Activated naive CD4-positive, alpha-beta T cell treated with Interleukin-2 at 50 U/mL for 16 hours (primary cell): ENCODE measurements at places on chromosomes 12 and 14.

- no peak for DNase-seq
Observed at GRCh38 chr12:90078344-90078743, 369.7 kb upstream of the ATP2B1 start.

DNA sequence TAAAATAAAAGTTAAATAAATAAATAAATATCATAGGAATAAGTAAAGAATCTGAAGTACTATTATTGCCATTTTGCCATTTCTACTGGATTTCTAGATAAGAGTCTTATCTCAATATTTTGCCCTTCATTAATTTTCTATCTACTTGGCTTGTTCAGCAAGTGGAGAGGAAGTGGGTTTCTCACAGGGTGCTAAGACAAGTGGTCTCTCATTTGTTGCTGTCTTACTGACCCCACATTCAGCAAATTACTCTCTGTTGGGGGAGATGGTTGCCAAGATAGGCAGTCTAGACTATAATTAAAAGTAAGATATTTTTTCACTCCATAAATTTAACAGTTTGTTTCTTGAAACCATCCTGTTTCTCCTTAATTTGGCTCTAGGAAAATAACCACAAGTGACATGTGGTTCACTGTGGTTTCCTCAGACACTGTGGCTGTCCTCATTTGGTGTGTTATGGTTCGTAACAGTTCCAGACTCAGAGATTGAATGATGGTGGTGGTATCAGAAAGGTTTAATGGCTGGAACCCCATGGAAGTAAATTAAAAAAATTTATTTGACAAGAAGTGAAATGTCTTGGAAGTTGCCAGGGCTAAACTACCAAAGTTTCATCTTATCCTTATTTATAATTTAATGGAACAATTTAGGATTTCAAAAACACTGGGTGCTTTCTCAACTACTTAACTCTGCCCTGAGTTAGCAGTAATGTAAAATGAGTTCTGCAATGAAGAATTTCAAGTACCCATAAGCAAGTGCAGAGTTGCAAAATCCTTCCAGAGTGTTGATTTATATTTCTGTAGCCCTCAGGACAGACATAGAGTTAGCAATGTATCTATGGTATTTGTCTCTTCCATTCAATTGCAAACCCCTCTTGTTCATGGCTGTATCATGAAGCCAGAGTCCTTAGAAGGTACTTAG lies 214.8 kb downstream of the MSRB3 start:
- no peak for DNase-seq

DNA sequence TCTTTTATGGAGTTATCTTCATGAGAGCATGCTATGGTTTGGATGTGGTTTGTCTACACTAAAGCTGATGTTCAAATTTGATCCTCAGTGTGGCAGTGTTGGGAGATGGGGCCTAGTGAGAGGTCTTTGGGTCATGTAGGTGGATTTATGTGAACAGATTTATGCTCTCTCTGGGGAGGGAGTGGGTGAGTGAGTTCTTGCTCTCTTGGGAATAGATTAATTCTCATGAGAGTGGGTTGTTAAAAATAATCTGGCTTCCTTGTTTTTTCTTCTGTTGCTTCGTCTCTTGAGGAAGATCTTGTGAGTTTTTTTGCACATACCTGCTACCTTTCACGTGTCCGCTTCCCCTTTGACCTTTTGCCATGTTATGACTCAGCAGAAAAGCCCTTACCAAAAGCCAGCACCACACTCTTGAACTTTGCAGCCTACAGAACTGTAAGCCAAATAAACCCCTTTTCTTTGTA lies 20.5 kb downstream of the DERA start:
- no peak for DNase-seq

DNA sequence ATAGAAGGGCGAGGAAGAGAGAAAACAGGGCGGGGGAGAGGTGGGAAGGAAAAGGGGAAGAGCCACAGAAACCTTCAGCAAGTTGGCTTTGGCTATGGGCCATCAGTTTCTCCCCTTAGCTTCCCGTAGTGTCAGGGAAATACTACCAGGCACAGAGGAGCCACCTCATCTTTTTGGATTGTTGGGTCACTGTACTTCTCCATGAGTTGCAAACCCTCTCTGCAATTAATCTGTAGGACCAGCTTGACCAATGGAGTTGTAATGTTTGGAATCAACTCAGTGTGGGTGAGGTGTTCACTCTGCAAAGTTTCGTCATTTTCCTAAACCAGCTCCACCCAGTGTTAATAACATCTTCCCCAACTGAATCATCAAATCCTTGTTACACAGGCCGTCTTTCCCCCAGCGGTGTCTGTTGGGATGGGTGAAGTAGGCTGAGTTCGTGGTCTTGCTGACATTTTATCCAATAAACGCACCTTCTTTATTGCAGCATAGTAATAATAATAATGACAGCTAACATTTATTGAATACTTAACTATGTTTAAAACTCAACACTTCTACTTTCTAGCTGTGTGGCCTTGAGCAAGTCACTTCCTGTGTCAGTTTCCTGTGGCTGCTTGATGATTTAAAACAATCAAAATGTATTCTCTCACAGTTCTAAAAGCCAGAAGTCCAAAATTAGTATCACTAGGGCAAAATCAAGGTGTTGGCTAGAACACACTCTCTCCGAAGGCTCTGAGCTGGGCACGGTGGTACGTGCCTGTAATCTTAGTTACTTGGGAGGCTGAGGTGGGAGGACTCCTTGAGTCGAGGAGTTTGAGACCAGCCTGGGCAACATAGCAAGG lies 8.1 kb upstream of the GLTP start:
- peak; percentile 34 for DNase-seq

DNA sequence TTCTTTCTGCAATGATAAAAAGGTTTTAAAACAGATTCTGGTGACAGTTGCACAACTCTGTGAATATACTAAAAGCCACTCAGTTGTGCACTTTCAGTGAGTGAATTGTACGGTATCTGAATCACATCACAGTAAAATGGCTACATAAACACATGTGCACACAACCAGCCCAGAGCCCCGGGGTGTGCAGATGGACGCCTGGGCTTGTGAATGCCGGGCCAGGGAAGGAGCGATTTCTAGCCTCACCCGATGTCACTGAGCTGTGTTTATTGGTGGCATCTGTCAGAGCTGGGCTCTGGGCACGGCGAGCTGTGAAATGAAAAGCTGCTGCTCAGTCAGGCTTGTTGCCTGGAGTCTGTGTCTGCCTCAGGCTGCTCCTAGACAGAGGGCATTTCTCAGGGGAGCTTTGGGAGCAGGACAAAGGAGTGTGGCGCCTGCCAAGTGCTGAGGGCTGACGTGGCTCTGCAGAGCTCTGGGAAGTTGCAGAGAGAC lies 25.9 kb downstream of the RHOF start:
- DNase-seq, result no peak

GRCh38 chr12:52946334-52946733 lies 2.6 kb upstream of the KRT18 start:
- DNase-seq, result no peak
